Stimulated activated CD8-positive, alpha-beta memory T cell treated with anti-CD3 and anti-CD28 coated beads, Interleukin-12 subunit alpha, Interleukin-12 subunit beta, amount 100 ng/mL, for 1 hour (primary cell): ENCODE measurements at places on chromosomes 3 and 15.

DNA sequence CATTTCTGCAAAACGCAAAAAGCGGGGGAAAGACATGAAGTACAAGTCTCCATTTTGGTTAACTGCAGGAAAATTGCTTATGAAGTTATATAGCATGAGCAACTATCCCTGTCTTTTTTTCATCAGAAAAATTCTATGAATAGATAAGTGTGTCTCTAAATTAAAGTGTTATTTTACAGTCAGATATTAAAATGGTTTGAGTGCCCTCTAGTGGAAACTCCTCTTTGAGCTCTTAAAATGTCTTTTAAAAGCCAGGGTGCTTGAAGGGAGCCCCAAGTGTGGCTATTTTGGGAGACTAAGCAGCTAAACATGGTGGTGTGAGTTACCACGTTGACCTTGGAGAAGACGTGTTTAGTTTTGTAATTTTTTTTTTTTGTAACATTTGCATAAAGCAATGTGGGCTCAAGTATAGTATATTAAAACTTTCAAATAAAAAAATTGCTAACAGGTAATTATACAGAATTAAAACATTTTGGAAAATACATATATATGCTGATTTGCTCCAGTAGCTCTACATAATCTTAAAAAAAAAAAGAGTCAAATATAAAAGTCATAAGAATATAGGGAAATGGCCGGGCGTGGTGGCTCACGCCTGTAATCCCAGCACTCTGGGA is 77.2 kb downstream of the PPP2R3A start:
- DNase-seq = no peak

DNA sequence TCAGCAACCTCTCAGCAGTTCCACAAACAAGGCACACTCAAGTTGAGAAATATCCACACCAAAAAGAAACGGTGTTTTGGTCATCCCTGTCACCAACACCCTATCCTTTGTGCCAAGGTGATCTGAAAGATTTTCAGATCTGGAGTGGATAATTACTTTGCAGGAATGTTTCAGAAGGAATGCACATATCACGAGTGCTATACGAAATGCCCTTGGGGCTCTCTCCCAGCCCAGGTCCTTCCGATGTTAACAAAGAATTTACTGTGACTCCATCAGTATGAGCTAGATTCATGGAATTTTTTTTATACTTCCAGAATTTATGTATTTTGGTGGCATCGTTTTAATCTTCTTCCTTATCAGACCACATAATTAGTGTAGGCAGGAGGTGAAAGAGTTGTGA is 105.0 kb downstream of the GRM7 start:
- no peak for DNase-seq

DNA sequence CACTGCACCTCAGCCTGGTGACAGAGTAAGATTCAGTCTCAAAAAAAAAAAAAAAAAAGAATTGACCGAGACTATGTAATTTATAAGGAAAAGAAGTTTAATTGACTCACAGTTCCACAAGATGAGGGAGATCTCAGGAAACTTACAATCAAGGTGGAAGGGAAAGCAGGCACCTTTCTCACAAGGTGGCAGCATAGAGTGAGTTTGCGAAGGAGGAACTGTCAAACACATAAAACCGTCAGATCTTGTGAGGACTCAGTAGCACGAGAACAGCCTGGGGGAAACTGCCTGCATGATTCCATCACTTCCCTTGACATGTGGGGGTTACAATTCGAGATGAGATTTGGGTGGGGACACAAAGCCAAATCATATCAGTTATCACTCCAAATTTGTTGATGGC is 380.9 kb downstream of the EDEM1 start:
- DNase-seq = no peak

- no peak for DNase-seq
Measured at GRCh38 chr3:161349529-161350312, 21.6 kb downstream of the SPTSSB start.

DNA sequence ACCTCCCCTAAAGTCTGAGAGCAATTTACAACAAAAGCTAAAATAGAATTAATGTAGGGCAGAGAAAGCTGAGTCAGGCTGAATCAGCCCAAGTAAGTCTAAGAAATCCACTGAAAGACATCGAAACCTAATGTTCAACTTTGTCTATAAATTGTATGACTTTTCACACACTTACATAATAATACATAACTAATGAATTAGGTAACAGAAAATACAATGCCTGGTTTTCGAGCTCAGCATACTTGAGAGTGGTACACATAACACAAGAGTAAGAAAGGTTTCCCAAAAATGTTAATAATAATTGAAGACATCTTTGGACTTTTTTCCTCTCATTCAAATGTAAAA is 55.3 kb upstream of the VGLL4 start:
- DNase-seq = no peak

DNA sequence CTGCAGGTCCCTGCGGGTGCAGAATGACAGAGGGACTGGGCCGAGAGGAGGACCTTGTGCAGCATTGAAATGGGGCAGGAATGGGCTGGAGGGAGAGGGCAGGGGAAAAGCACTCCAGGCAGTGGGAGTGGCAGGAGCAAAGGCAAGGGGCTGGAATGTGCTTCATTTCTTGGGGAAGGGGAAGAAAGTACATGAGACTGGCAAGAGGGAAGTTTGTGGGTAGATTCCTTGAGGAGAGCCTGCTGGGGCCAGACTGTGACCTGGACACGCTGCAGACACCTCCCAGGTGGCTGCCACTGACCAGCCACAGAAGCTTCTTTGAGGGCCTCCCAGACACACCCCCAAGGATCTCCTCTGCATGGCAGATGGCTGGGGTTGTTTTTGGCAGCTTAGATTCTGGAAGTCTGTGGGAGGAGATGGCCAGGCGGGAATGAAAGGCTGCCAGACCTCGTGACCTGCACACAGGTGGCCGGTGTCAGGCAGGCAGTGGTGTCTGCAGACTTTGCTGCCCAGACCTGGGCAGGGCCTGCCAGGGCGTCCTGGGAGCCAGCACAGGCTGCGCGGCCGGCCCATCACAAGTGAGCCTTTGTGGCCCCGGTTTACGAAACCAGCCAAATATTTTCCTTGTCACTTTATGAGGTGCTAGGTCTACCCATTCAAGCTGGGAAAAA is 53.1 kb downstream of the SPSB4 start:
- DNase-seq = no peak

DNA sequence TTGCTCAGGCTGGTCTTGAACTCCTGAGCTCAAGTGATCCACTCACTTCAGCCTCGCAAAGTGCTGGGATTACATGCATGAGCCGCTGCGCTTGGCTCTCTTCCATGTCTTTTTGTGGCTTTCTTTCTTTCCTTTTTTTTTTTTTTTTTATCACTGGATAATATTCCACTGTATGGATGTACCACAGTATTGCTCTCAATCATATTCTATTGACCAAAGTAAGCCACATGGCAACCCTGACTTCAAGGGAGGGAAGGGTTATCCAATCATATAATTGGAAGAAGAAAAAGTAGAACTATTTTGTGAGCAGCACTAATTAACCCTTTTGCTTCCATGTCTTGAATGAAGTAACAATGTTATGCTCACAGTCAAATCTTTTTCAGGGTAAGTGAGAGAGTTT is 307.0 kb upstream of the RASGRP1 start:
- no peak for DNase-seq

GRCh38 chr3:126503701-126504100 is 13.9 kb downstream of the UROC1 start:
- no peak for DNase-seq
